Activated CD8-positive, alpha-beta memory T cell treated with anti-CD3 and anti-CD28 coated beads for 1 hour (primary cell): ENCODE measurements at places on chromosomes 11 and 22.

- DNase-seq = no peak
Observed at GRCh38 chr11:117037279-117037974, 60.8 kb downstream of the SIK3 start.

GRCh38 chr11:2798951-2799761, 86.4 kb downstream of the CDKN1C start:
- DNase-seq = no peak

DNA sequence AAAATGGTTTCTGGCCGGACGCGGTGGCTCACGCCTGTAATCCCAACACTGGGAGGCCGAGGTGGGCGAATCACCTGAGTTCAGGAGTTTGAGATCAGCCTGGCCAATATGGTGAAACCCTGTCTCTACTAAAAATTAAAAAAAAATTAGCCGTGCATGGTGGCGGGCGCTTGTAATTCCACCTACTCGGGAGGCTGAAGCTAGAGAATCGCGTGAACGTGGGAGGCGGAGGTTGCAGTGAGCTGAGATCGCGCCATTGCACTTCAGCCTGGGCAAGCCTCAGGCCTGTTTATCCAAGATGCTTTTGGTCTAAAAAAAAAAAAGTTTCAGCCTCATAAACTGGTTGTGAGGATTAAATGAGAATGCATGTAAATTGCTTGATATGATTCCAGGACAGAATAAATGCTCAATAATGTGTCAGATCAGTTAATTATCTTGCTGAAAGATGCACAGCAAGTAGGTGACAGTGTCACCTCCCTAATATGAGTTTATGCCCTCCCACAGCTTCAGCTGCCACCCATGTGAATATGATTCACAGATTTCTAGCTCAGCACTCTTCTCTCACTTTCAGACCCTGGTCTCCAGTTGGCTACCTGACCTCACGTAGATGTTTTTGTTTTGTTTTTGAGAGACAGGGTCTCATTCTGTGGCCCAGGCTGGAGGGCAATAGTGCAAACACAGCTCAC, 1.1 kb upstream of the ALG8 start:
- no peak for DNase-seq

DNA sequence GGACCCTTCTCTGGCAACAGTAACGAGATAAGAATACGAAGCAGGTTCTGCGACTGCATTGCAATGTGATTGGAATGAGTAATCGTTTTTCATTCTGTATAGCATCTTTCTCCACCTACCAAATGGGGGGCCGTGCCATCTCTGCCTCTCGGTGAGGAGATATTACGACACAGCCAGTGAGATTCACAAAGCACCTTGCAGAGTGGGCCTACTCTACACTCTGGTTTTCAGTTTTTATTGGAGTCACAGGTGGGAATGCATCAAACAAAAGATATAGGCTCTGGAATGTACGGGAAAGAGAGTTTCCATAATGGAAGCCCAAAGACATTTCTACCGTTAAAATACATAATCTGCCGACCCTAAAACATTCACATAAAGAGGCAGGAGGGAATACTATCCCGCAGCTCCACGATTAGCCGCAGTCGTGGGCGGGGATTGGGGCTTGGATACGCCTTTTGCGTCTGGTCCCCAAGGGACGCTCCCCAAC, 423 bp upstream of the RTN3 start:
- DNase-seq = no peak

- no peak for DNase-seq
Observed at GRCh38 chr11:24637520-24637919, 140.7 kb downstream of the LUZP2 start.

DNA sequence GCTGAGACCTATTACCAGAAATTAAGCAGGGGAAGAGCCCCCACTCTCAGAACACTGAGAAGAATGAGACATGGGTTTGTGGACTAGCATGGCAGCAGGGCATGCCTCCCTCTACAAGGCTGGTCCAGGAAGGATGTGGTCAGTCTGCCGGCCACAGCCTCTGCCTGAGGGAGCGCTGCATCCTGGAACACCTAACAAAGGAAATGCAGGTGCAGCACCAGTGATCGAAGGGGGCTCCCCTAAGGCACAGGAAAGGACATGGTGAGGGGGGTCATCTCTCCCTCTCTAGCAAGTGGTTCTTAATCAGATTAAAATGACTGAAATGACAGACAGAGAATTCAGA, 40.6 kb upstream of the ARL14EP start:
- no peak for DNase-seq

GRCh38 chr22:43088627-43088983, 586 bp downstream of the TTLL1 start:
- no peak for DNase-seq

- no peak for DNase-seq
Observed at GRCh38 chr22:29798318-29798717, 31.1 kb downstream of the UQCR10 start.

DNA sequence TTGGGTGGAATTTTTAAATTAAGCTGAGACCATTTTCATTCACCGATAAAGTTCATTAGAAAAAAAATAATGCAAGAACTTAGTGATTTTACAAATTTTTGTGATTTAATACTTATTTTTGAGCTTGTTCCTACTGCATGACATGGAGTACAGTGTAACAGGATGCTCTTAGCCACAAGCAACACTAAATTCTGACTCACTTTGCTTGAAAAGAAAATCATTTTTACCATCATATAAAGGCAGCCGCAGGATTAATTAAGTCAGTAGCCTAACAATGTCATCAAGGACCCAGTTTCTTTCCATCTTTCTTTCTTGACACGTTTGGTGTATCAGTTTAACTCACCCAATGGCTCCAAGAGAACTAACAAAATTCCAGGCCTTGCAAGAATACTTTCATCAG, 540.3 kb upstream of the LUZP2 start:
- no peak for DNase-seq

DNA sequence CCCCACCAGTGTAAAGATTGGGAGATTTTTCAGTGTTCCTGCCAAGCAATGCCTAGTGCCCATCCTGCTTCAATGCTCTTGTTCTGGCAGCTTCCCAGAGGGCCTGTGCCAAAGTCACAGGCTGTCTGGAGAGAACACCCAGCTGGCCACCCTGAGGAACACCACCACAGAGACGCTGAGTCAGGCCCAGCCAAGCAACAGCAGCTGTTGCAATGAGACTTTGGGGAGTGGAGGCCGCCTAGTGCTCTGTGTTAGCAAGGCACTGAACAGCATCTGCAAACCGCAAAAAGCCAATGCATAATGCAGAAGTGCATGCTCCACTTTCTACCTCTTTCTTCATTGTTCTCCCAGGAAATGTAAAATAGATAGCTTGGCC, 168.1 kb downstream of the NXPE2 start:
- no peak for DNase-seq

GRCh38 chr11:75717608-75718418, at the start of gene MOGAT2:
TSS of gene MOGAT2 (plus strand) at chr11:75717838. CDS start at chr11:75717889, 51 bp downstream.
- no peak for DNase-seq

- DNase-seq = no peak
Observed at GRCh38 chr22:30837531-30837930, 131.0 kb downstream of the MORC2 start.

DNA sequence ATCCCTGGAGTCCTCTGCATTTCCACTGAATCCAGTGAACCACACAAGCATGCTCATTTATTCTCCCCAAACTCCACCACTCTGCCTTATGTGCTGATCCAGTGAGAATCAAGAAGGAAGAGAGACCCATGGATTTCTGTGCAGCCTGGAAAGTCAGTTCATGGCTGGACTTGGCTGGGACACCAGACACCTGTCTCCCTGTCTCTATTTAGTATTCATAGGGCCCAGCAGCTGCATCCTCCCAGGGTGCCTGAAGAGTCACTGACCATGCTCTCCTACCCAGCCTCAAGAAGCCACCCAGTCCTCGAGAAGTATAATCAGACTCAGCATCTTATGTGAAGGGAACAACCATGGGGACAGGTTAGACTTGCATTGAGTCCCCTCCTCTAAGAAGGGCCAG, 83.2 kb downstream of the ZNF280B start:
- no peak for DNase-seq

DNA sequence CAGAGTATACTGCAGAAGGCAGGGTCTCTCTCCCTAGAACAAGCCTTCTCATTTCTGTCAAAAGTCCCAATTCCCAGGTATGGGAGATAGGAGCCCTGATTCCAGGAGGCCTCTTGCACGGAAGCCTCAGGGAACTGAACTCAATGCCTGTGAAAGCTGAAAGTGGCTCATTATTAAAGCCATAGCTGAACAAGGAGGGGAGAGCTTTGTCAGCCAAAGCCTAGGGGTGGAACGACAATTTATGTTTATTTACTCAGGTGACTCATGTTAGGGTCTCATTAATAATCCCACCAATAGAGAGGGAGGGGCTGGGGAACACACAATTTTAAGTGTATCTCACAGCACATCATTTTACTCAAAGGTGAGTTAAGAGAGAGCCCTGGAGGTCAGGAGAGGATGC, 44.9 kb downstream of the DSCAML1 start:
- DNase-seq = no peak

GRCh38 chr11:68036717-68037239, 2.0 kb upstream of the TCIRG1 start:
- no peak for DNase-seq

DNA sequence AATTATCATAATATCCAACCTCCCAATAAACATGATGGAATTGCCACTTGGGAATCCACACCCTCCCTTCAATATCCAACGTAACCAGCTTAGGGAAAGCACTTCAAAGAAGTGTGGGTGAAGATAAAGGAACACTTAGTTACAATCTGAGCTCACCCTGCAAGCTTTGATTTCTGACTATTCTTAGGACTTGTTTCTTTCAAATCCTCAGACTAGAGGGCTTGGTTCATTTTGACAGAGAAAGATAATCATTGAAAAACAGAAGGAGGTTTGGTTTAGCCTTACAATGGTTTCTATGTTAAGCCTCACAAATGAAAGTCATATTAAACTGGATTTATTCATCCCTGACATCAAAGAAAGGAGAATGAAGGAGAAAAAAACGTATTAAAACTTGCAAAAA, 57.9 kb upstream of the SYT13 start:
- DNase-seq = no peak

DNA sequence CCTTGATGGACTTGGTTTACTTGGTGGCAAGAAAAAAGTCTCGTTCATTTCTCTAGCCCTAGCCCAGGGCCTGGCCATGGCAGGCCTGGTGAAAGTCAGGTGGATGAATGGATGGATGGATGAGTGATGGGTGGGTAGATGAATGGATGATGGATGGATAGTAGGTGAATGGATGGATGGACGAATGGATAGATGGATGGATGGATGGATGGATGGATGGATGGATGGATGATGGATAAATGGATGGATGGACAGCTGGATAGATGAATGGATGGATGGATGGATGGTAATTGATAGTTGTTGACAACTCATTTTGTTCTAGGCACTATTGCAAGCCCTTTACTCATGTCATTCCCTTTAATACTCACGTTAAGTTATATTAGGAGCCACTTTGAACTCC, 86.1 kb upstream of the ANO1 start:
- DNase-seq = no peak

- no peak for DNase-seq
Observed at GRCh38 chr11:109970516-109971183, 122.5 kb upstream of the ZC3H12C start.

DNA sequence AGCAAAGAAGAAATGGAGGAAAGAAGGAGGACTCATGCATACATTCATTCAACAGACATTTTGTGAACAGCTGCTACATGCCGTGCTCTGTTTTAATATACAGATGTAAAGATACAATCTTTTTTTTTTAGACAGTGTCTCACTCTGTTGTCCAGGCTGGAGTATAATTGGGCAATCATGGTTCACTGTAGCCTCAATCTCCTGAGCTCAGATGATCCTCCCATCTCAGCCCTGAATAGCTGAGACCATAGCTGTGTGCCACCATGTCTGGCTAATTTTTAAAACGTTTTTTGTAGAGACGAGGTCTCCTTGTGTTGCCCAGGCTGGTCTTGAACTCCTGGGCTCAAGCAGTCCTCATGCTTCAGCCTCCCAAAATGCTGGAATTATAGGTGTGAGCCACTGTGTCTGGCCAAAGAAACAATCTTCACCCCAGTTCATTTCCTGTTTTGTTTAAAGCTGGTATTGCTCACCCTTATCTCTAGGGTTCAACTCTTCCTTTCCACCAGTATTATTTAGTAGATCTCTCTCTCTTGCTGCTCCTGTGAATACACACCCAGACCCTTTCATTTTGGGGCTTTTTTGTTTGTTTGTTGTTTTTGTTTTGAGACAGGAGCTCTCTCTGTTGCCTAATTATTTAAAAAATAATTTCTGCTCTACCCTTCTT, 69.8 kb downstream of the RNF169 start:
- no peak for DNase-seq

DNA sequence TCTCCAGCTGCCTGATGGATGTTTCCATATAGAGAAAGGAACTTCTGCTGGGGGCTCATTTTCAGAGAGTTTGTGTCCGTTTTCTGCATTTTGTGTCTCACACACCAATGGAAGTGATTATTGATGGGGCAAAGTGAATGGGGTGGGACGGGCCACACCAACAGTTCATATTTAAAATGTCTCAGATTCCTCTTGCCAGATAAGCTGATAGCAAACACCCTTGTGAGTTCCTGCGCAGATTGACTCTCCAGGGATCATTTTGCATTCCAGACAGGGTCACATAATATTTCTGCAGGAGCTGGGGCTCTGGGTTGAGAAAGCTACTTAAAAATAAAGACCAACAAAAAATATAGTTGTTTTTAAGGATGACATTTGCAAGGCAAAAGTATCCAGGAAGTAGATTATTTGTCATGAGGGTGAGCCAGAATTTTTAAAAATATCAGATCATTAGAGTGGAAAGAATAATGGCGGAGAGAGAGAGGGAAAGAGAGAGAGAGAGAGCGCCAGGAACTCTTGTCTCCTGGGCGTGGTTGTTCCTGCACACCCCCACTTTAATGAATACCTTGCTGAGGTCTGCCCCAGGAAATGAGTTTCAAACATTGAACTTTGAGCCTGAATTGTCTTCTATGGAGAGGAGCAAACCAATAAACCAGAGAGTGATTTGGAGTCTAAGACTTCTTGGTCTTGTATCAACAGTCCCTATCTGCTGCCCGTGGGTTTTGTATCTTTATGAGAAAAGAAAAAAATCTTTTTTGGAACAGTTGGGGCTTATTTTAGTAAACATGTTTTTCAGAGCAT, 33.3 kb downstream of the MICAL2 start:
- DNase-seq = no peak

DNA sequence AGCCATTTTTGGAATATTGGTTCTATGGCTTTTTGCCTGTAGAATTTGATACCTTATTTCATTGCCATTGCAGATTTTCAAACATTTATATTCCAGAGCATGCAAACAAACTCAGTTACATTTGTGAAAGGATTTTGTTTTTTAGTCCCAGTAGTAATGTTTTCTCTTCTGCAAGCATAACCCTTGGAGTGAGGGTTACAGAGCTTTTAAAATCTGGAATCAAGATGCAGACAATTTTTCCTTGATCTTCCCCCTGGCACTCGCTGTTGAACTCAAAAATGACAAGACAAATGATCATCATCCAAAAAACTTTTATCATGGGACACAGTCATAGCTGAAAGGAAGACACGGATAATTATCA, 20.8 kb downstream of the BBOX1 start:
- DNase-seq = no peak

- DNase-seq = no peak
Observed at GRCh38 chr22:46609175-46609690, 11.0 kb upstream of the GRAMD4 start.

- DNase-seq = no peak
Observed at GRCh38 chr11:818396-819128, at the start of gene PNPLA2. TSS of gene PNPLA2 (plus strand) at chr11:818914. CDS start at chr11:819719, 805 bp downstream.

- DNase-seq = no peak
Observed at GRCh38 chr11:111194860-111195568, 50.5 kb upstream of the POU2AF2 start.

GRCh38 chr11:71240865-71241691, 11.3 kb downstream of the SHANK2 start:
- no peak for DNase-seq
